ENCODE measurements at places on chromosomes 2 and 18. TPM values are rescaled to one million over a fixed set of nuclear protein-coding genes. Genes with fewer than 3 reads are reported as not detected.
A peak's percentile ranks its signal among the peaks of the same experiment; 100 is the strongest.

GRCh38 chr2:220370764-220371163 is 743.3 kb downstream of the SLC4A3 start:
- DNase-seq = no peak

DNA sequence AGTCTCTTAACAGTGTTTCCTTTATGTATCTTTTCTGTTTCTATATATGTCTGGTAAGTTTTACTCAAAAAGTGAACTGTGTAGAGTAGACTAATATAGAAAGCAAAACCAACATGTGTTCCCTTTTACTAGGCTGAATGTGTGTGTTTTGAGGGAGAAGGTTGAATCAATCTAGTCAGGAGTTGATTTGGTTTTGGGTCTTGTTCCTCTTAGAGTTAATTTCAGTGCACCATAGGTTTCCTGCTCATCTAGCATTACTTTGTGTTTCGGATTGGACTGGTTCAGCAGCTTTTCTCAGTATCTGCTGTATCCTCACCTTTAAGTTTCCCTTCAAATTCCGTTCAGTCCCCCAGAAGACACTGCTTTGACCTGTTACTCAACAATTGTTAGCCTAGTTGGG is 52.0 kb upstream of the TRIM43 start:
- no peak for DNase-seq

DNA sequence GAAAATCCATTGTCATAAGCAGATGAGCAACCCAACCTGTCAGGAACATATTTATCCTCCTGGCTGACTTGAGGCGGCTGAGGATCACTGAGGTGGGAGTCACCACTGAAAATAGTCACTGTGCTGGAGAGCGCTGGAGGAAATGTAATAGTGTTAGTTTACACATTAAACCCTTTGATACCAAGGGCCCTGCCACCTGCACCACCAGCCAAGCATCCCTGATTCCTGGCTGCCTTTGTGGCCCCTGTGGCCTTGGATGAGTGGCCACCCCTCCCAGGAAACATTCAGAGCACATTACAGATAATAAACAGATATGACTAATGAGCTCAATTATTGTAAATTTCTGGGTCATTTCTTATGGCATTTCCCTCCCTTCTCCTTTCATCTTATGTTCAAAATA is 105.9 kb downstream of the LYPD1 start:
- DNase-seq = no peak

Gene OTOS
- total RNA-seq = not detected

- DNase-seq = no peak
These were observed 64.3 kb downstream of the ACKR3 start for GRCh38 chr2:236633775-236634560.

Gene SNTG2
- 1.6 TPM for total RNA-seq

Gene SMAD2
- total RNA-seq = 129 TPM

DNA sequence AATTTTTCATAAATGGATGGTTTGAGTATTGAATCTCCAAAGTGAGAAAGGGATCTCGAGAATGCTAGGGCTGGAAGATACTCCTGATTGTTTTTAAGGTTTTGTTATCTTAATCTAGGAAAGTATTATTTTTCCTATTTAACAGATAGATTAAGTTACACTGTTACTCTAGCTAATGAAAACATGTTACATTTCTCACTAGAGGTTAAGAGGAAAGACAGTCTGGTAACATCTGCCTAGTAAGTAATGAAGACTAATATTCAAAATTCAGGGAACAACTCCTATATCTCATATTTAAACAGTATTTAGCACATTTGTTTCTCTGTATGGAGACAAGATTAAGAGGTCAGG is 2.0 kb downstream of the GALNT3 start:
- no peak for DNase-seq

- no peak for DNase-seq
These were observed 8.8 kb downstream of the NR4A2 start for GRCh38 chr2:156323754-156324153.

Gene TWIST2
- total RNA-seq = 10.8 TPM

- peak; percentile 59 for DNase-seq
These were observed 4.9 kb upstream of the PDCD1 start for GRCh38 chr2:241863536-241863954.

Gene SSB
- 62.1 TPM for total RNA-seq

DNA sequence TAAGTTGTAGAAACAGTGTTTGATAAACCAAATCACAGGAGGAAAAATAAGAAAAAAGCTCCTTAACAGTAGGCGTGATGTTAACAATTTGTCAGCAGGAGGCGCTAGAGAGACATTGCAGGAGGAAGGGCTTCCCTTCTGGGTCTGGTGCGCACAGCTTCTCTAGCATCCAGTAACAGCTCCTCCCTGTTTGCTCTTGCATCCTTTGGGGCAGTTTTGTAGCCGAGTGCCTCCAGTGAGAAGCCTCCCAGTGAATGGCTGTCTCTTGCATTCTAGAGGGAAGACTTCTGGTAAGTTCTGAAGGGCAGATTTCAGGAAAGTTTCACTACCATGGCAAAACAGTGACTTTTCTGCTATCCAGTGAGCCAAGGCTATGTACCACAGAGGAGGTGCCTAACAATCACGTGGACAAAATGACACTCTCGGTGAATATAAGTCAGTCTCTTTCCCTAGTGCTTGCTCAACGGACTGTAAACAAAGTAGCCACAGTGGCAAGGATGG is 9.5 kb upstream of the ZNF396 start:
- peak; percentile 65 for DNase-seq

Gene ITPRIPL1
- 1.9 TPM for total RNA-seq

DNA sequence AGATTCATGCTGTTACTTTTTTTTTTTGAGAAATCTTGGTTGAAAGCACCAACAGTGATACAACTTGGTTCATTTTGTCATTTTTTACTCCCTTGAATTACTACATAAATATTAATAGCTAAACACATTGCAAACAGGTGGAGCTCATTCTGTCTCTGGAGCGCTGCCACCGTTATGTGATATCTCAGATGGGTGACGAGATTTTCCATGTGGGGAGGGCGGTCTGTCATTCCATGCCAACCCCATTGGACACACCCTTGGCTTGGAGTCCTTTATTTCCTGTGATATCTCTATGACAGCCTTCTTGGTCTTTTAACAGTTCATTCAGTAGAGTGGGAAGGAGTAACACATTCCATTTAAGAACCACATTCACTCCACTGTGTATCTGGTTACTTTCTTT is 794.8 kb downstream of the SATB2 start:
- peak; percentile 10 for DNase-seq

DNA sequence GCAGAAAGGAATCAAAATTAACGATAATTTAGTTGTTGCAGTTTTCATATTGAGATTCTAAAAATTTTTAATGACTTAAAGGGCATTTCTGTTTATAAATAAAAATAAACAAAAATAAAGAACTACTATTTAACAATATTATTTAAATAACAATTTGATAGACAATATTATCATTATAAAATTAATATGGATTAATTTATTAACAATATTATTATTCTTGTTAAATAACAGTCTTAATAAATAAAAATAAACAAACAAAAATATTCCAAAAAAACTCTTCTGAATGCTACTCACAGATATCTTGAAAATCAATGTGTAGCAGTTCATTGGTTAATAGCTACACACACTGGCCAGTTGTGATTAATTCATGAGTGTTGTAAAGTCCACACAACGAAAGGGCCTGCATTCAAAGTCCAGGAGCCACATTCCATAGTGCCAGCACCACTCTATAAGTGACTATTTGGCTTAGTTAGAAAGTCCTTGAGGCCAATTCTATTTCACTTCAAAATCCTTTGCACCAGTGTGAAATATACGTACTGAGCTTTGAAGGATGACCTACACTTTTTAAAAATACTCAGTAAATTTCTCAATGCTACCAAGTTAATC is 117.1 kb downstream of the ZNF521 start:
- DNase-seq = peak; percentile 32

Gene SPC25
- total RNA-seq = 2.1 TPM
